ENCODE measurements at places on chromosomes 11 and 22.

GRCh38 chr22:31933816-31934482, 10.4 kb upstream of the YWHAH start:
- no peak for DNase-seq

- no peak for DNase-seq
Measured at GRCh38 chr22:31561238-31561887, 65.0 kb downstream of the SFI1 start.

DNA sequence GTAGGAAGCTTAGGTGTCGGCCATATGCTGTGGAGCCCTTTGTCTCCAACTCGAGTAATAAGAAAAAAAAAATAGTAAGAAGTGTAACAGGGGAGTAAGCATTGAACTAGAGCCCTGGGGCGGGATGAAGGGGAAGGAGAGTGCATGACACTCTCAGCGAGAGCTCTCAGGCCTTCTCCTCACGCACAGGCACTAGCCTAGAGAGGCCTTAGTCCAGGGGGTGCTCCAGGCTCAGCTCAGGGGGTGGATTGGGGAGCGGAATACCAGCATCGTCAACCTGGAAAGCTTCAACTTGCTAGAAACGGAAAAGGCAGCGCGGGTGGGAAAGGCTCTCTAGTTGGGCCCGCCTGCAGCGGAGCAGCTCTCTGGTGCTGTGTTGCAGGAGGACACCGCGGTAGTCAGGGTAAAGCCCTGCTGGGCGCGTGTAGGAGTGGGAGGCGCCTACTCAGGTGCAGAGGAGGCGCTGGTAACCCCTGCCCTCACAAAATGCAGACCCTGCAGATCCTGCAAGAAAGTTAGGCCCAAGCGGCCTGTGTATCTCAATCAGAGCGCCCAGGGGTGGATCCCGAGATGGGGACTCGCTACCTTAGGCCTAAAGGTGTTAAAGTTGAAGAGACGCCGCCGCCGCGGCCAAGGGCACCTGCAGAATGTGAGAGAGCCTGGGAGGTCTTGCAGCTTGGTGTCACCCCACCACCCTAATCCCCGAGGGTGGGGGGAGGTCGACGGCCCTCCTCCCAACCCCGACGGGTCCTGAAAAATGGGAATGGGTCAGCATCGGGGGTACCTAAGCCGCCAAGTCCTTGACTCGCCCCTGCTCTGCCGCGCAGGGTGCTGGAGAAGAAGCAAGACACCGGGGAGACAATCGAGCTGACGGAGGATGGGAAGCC, 2.8 kb downstream of the SLC17A6 start:
- no peak for DNase-seq

GRCh38 chr11:110679323-110679975, 32.8 kb downstream of the ARHGAP20 start:
- no peak for DNase-seq

- DNase-seq: no peak
Measured at GRCh38 chr11:105689631-105690030, 79.8 kb downstream of the GRIA4 start.

DNA sequence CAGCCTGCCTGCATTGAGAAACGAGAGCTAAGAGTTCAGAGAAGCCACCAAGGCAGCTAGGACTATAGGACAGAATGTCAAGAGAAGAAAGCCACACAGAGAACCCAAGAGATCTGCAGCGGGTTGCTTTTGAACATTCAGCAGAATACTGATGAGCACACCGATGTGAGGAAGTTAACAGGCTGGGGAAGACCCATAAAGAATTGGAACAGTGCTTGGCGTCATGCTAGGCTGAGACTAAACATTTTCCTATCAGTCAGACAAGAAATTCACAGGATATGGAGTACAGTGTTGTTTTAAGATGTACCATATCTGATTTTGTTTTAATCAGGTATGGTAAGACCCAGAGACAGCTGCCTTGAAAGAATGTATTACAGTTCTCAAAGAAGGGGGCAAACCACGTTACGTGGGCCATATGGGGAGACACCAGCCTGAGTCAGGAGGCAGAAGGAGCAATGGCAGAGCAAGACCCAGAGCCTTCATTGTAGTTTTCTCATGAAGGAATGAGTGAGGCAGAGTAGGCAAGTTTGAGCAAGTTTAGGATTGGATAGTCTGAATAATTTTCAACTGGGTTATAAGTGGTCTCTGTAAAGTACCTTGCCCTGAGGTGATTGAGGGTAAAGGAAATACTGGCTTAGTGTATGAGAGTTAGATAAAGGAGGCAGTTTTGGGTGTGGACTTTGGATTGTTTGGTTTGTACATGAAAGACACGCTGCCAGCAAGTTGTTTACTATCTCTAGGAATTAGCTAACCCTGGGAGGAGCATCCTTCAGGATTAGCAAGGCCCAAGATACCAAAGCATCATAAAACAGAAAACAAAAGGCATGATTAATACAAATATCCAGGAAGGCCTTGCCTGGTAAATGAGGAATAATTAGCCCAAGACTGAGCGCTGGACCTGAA, 14.3 kb downstream of the LRRC75B start:
- no peak for DNase-seq

- no peak for DNase-seq
Measured at GRCh38 chr11:64876835-64877341, 1.5 kb downstream of the EHD1 start.

- DNase-seq: no peak
Measured at GRCh38 chr11:134632347-134633119, 220.5 kb upstream of the B3GAT1 start.

- no peak for DNase-seq
Measured at GRCh38 chr11:124801014-124801413, 808 bp upstream of the MSANTD2 start.

DNA sequence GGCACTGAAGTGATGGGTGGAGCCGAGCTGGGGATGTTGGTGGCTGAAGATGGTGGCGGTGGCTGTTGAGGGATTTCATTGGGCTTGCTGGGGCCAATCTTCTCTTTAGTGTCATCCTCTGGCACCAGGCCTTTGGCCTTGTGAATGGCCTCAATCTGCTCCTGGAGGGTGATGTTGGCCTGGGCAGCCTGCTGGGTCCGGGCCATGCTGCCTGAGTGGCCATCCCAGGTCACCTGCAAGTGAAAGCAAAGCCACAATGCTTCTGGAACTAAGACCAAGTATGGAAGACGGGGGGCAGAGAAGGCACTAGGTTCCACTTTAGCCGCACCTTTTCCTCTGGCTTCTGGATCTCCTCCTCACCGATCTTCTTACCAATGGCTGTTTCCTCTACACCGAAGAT, 12.1 kb upstream of the TBC1D10A start:
- DNase-seq: no peak

GRCh38 chr11:46249938-46250744, 27.3 kb upstream of the CREB3L1 start:
- no peak for DNase-seq

DNA sequence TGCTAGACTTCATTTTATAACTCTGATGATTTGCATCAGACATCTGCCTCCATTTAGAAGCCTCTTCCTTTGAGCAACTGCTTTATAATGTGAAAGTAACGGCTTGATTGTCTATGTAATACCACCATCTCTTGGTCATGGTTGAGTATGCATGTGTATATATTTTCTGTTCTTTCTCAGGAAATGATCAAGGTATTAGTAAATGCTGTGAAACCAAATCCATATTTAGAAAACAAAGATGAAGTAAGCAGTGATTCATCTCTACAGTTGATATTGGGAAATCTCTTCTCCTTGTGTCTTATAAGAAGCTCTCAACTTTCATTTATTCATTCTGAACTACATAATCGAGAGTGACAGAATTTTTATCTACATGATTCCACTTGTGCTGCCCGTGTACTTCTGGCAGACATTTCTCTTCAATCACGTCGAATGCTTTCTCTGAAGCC, 104.6 kb upstream of the ANO3 start:
- no peak for DNase-seq

- no peak for DNase-seq
Measured at GRCh38 chr11:62439785-62440602, 21.2 kb downstream of the SCGB1A1 start.

DNA sequence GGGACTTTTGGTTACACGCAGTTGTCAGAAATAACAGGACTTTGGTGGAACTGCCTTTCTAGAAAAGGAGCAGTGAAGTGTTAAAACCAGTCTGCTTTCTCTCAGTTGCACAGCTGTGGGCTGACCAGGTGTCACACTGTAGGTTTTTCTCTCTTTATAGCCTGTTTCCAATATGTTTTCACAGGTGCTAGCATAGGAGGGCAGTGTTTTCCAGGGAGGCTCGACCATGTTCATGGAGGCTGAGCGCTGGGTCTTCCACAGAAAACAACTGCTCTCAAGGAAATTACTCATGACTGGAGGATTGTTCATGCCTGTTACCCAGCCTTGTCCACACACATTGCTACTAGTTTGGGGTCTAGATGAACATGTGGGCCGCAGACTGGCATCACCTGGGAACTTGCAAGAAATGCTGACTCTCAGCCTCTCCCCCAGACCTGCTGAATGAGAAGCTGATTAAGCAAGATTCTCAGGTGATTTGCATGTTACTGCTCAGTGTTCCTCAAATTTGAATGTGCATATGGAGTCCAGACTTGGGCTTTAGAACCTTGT, 157.7 kb downstream of the MAML2 start:
- no peak for DNase-seq

DNA sequence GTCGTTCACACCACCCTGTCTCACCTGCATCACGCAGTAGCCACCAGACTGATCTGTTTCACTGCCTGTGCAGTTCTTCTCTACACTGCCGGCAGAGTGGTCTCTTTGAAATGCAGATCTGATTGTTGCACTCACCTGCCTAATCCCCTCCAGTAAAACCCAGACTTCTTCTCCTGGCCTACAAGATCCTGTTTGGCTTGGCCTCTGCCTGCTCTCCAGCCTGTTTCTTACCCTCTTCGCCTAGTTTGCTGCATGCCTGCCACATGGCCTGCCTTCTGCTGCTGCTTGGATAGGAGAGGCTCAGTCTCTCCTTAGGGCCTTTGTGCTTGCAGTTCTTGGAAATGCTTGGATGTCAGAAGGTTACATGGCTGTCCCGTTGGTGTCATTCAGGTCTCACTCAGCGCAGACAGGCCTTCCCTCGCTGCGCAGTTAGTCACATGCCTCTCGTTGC, 42.0 kb downstream of the PACS1 start:
- DNase-seq: no peak

GRCh38 chr11:87628957-87629356, 546.3 kb downstream of the RAB38 start:
- no peak for DNase-seq

DNA sequence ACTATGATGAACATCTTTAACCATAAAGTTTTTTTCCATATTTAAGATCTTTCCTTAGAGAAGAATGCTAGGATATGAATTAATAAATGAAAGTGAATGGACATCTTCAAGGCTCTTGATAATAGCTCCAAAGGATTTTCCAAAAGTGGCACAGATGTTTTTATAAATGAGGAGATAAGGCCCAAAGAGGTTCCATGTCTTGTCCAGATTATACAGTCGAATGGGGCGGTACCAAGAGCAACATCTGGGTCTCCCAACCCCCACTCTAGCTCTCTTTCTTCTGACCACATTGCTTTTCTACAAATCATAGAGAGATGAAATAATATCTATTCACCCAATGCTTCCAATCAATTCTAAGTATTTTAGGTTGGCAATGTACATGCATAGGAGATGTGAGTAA, 114.1 kb downstream of the KCNC1 start:
- DNase-seq: no peak

DNA sequence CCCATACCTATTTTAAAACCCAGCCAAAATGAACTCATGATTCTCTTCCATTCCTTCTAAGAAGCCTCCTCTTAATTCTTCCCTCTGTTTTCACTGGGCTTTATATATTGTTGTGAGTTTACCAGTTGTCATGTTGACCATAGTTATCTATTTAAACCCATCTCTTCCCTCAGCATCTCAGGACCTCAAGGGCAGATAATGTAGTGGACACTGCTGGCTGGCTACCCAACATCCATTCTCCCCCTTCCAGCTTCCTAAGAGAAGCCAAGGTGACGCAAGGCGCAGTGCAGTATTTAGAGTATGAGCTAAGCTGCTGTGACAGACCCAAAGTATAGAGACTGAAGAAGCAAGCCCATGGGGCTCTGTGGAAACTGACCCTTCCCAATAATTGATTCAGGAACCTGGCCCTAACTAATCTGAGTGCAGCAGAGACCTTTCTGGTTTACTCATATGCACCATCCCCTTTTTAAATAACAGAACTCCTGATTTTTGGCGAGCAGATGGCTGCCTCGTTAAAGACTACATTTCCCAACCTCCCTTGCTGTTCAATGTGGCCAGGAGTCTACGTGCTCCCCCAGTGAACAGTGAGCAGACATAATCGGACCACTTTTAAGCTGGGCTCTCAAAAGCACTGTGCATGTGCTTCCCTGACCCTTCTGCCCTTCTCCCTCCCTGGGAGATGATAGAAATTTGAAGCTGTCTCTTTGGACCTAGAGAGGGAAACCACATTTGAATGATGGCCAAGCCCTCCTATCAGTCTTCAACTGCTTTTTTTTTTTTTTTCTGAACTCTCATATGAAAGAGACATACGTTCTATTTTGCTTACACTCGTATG, 28.1 kb upstream of the CREB3L1 start:
- DNase-seq: no peak

DNA sequence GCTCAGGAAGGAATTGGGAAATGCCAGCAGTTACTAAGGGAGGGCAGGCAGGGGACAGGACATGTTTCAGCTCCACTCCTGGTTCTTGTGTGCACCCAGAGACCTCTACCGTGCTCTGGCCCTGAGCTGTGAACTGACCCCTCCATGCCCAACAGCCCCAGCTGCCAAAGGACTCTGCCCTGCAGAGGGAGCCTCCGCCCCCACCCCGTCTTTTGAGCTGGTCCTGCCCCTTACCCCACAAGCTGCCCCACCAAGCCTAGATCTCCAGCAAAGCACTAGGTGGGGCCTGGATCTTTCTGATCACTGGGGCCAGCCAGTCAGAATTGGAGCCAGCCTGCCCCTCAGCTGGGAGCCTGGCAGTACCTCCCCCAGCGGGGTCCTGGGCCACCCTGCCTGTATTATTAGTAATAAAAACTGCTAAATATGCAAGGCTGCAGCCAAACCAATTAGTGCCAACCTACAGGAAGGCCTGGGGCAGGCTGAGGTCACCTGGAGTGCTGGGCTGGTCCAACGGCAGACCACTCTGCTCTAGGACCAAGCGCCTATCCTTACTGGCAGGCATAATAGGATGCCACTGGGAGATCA, 23.9 kb upstream of the DRICH1 start:
- no peak for DNase-seq

GRCh38 chr11:72600557-72600956, 73.7 kb downstream of the PDE2A start:
- no peak for DNase-seq

- DNase-seq: no peak
Measured at GRCh38 chr11:28132548-28132947, 24.4 kb downstream of the METTL15 start.

DNA sequence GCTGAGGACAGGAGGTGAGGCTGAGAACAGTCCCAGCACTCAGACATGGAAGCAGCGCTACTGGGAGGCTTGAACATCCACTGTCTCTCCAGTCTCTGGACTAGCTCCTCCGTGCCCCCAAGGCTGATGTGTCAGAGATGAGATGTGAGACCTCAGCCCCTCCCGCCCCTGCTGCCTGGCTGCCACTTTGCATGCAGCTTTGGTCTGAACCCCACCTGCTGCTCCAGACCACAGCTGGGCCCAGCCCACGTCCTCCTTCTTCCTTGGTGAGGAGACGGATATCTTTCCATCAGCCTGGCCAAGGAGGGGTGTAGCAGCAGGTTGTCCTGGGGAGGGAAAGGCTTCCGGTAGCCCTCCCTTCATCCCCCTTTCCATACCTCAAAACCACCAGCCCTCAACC, 148.0 kb upstream of the B3GAT1 start:
- no peak for DNase-seq
